ENCODE measurements at places on chromosomes 7 and 10. TPM values are rescaled to one million over a fixed set of nuclear protein-coding genes. Genes with fewer than 3 reads are reported as not detected.

DNA sequence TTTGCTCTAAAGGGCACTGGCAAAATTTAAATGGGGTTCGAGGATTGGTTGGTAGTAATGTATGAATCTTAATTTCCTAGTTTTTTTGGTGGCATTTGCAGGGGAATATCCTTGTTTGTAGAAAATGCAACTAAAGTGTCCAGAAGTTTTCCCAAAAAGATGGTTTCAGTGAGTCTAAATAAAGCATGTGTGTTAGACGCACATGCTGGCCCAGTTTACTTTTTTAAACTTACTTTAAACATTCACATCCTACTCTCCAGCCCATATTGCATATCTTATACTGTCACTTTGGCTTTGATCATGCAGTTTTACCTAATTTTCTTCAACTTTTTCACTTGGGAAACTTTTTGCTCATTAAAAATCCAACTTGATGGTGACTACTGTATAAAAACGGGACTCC is 744.0 kb upstream of the CELF2 start:
- DNase-seq = no peak

Gene GOT1
- polyA plus RNA-seq = 63.7 TPM

DNA sequence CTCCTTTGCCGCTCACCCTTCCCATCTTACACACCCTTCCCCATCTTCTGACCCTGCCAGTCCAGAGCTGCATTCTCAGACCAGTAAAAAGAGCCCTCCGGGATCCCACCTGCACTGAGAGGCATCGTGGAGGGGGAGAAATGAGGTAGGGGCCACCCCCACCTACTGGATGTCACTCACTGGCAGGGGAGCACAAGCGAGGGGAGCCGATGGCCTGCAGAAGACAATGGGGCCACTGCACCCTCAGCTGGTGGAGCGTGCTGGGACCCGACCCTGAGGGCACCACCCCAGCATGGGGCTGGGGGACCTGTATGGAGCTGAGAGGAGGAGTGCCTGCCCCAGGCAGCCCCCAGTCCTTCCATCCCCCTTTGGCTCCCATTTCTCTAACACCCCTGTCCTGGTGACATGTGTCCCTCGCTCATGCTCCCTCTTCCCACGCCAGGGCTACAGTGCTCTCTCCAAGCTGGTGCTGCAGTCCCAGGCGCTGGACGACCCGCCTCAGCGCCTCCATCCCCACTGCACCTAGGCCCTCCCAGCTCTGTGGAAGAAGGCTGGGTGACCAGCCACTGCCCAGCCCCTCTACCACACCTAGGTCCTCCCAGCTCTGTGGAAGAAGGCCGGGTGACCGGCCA is 49.8 kb downstream of the RASGEF1A start:
- no peak for DNase-seq

DNA sequence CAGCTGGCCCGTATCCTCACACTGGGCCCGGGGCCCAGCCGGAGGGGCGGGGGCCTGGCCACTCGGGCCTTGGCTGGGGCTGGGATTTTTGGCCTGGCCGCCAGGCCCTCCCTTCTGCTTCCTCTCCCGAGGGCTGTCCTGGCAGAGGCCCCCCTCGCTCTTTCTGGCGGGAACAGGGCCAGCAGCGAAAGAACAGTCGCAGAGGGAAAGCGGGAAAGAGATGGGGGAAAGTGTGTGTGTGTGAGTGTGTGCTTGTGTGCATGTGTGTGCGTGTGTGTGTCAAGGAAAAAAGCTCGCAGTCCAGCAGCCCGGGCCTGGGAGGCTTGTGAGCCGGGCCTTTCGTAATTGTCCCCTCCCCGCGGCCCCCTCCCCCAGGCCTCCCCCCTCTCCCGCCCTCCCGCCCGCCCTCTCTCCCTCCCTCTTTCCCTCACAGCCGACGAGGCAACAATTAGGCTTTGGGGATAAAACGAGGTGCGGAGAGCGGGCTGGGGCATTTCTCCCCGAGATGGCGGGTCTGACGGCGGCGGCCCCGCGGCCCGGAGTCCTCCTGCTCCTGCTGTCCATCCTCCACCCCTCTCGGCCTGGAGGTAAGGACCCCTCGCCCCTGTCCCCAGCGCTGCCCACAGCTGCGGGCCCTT is at the start of gene ELN:
TSS of gene ELN (plus strand) at position 491 of the 638 bp plus-strand sequence. CDS start at position 506, 15 bp downstream.
- peak; percentile 62 for DNase-seq

GRCh38 chr7:138907201-138907847 is 73.9 kb downstream of the KIAA1549 start:
- DNase-seq = peak; percentile 22

Gene FAM241B
- 0.42 TPM for polyA plus RNA-seq

- DNase-seq = no peak
These were observed 31.8 kb upstream of the GARS1 start for GRCh38 chr7:30562909-30563308.

DNA sequence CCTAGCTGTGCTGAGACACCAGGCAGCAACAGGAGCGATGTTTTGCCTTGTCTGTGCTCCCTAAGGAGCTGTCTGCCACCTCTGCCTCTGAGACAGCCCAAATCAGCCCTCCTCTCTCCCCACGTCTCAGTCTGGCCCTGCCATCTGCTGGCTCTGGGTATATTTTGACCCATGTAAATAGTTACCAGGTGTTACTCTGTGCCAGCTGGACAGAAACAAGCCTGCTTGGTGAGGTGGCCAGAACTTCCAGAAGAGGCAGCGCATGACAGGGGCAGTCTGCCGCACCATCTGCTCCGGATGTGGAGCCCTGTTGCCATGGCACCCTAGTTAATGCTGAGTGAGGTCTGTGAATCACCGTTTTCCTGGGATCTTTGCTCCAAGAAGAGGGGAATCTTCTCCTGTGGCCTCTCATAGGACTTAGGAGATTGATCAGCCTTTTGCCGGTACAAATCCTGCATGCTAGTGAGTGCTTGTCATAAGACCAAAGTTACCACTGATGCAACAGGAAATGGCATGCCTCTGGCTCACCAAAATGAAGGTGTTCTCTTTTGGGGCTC is 31.8 kb downstream of the GSTO2 start:
- DNase-seq = peak; percentile 100

Data from GM23248 (cell line).